Urinary bladder (tissue), 4 donors: ENCODE measurements at places on chromosomes 3 and 15.
A peak's percentile ranks its signal among the peaks of the same experiment; 100 is the strongest.

DNA sequence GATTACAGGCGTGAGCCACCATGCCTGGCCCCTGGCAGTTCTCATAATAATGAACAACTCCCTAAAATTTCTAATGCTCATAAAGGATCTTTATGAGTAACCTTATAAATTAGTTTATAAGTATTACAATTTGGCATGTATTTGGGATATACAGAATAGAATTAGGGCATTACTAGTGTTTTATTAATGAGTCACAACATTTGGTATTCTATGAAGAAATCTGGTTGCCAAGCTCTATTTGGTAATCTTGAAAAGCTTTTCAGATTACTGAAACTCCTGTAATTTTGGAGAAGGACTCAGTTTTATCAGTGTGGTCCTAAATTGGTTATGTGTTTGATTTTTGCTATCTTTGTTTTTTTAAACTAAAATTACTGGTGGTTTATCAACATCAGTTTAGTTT lies 45.8 kb downstream of the TM6SF1 start:
- no peak for DNase-seq

DNA sequence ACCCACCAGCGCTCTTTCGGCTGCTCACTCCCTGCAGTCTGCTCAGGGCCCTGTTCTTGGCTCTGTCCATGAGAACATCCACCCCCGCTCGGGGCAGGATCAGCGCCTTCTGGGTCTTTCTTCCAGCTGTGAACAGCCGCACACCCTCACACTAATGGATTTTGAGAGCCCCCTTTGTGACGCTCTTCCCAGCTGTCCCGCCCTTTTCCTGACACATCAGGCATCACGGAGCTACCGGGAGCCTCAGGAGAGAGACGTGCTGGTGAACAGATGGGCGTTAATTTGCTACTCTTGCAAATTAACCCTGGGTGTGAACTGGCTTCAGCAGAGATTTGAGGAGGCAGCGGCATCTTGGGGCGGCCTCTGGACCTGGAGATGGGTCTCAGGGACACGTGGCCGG lies 113.0 kb downstream of the TMEM266 start:
- DNase-seq: no peak

DNA sequence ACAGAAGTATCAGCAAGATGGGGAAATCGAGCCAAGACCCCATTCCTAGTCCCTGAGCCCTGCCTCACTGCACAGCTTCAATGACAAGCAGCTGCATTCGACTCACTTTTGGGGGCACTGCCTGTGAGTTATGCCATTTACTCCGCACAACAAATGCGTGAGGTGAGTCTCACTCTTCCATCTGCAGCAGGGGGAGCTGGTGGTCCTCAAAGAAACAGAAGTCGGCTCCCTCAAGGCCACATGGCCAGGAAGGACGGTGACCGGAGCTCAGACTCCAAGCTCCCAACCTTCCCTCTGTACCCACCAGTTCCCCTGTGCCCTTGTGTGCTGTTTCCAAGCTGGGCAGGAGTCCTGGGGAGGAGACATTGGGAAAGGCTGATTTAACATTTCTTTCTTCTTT lies 127.7 kb upstream of the IQSEC1 start:
- no peak for DNase-seq

- peak; percentile 15 for DNase-seq
These were observed 88.9 kb upstream of the CCNL1 start for GRCh38 chr3:157248590-157249422.

GRCh38 chr15:98503970-98504369 lies 144.4 kb upstream of the IGF1R start:
- no peak for DNase-seq

DNA sequence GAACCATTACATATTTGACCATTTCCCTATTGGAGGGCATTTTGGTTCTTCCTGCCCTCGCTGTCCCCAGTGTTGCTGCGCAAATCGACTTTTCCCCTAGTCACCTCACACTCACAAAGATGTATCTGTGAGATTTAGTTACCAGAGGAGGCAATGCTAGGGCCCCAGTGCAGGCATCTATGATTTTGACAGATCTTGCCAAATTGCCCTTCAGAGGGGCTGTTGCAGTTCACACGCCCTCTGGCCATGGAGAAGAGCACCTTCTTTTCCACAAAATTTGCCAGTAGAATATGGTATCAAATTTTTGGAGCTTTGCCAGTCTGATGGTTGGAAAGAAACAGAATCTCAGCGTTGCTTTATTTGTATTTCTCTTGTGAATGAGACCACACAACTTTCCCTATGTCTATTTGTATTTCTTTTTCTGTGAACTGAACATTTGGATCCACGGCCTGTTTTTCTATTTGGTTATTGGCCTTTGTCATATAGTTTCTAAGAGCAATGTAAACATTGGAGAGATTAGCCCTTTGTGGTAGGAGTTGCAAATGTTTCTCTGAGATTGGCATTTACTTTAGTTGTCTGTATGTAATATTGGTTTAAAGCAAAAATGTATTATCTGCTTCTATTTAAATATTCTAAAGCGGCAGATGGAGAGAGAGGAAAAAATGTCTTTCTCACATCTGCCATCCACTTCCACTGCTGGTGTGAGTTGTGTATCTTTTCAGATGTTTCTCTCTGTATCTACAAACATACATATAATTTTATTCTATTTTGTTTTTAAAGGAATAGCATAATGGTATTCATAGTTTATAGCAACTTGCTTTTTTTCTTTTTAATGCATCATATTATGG lies 66.1 kb downstream of the DNASE1L3 start:
- DNase-seq: no peak

DNA sequence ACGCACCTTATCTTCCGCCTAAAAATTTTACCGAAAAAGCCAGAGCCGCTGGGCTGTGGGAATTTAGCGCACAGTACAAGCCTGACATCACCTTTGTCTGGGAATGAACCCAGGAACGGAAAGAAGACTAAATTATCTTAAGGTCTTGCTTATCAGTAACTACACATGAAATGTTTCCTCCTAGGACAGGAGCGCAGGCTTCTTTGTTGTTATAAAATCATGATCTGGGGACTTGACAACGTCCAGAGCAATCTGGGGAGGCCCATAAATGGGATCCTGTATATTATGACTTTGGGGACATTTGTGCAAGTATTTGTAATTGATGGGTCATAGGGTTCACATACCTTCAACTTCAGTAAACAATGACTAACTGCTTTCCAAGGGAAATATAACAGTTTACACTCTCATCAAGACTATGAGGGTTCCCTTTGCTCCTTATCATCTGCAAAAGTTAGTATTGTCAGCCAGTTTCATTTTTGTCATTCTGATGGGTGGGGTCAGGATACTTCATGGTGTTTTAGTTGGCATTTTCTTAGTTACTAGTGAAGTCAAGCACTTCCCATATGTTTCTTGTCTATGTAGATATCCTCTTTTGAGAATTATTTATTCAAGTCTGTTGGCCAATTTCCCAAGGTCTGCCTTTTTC lies 213.9 kb upstream of the PFN2 start:
- DNase-seq: no peak

DNA sequence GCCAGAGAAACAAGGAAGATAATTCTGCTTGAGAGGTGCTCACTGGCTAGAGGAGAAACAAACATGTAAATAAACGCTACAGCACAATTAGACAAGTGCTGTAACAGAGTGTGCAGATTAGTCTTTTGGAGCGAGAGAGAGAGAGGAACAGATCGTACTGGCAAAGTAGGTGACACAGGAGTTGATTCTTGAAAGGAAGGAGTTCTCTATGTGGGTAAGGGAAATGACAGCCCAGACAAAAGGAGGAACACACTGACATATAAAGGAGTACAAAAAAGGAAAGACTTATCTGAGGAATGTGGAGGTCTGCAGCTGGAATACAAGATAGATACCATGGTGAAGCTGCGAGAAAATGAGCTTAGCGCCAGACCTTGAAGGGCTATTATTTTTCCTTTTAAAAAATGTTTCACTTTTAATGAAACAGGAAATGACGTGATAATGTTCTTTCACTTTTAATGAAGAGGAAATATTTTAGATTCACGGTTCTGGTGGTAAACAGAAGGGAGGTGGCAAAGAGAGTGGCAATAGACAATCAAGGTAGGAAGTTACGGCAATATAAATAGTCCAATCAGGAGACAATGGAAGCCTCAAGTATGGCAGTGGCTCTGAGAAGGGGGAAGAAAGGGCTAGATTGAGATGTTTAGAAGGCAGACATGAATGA lies 202.9 kb downstream of the VPS13C start:
- DNase-seq: no peak

- no peak for DNase-seq
These were observed 585.9 kb downstream of the UNC13C start for GRCh38 chr15:54564166-54564565.

GRCh38 chr15:79265987-79266579 lies 16.4 kb upstream of the ANKRD34C start:
- no peak for DNase-seq

GRCh38 chr3:42292009-42292408 lies 26.0 kb upstream of the CCK start:
- no peak for DNase-seq

GRCh38 chr3:58117561-58118181 lies 93.1 kb downstream of the DNASE1L3 start:
- no peak for DNase-seq

DNA sequence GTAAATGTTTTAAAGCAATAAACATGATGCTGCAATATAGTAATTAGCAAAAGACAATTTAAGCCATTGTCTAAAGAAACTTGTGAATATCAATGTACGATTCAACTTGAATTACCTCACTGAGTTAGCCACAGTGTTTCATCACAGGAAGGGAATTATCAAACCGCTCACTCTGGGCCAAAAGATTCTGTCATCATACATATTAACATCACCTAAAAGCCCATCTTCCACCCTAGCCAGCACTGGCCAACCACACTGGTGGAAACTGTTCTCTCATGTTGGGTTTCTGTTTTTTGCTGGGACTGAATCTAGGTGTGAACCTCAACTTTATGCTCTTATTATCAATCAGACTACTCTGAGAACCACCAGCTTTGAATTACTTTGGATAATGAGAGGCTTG lies 497.7 kb upstream of the THBS1 start:
- DNase-seq: no peak

DNA sequence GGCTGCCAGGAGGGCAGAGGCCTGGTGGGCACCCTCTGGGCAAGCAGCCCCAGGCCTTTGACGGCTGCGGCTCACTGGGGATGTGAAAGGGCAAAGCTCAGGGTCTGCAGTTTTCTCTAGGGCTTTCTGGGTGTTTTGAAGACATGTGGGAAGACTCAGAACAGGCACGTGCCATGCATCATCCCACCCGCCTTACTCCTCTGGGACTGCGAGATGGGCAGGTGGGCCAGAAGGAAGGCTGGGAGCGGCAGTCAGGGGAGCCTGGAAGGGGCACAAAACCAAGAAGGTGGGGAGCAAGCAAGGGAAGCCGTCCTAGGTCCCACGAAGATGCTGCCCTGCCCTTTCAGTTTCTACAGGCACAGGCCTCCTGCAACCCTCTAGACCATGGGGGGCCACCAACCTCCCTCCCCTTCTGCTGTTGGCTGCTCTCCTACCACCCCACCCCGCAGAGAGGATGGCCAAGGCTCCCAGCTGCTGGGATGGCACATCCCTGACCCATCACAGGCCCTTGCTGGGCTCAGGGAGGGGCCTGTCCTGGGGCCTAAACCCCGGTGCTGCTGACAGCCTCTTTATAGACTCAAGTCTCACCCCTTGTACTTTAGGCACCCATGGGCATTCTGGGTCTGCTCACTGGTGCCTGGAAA lies 71.8 kb upstream of the CTSH start:
- DNase-seq: no peak

DNA sequence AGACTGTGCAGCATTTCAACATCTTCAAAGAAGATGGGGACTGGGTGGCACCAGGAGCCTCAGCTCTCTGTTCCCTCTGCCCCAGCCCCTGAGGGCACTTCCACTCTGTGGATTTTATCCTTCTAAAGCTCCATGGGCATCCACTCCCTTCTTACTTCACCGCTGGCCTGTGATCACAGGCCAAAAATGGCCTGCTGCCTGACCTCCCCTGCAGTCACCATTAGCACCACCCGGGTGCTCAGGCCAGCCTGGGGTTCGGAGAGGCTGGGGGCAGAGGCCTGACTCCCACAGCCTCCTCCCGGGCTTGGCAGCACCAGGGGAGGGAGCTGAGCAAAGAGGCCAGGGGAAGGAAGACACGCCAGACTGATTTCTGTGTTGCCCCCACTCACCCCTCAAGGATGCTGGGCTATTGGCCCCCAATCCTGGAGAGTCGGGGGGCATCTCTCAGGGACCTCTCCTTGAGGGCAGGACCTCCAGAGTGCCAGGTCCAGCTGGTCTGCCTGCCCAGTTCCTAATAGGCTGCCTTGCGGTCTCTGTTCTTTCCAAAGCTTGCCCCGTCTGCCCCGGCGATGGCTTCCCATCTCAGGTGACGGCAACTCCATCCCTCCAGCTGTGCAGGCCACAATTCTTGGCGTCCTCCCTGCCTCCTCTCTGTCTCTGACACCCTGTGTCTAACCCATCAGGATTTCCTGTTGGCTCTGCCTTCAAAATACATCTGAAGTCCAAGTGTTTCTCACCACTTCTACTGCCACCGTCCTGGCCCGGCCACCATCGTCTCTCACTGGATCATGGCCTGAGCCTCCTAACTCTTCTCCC lies 67.1 kb downstream of the EXOG start:
- DNase-seq: no peak

- DNase-seq: no peak
These were observed 373.4 kb downstream of the DIPK2A start for GRCh38 chr3:144344925-144345548.

- DNase-seq: no peak
These were observed 4.9 kb downstream of the MUC4 start for GRCh38 chr3:195806916-195807231.

GRCh38 chr3:192929146-192929545 lies 11.5 kb upstream of the MB21D2 start:
- DNase-seq: no peak

DNA sequence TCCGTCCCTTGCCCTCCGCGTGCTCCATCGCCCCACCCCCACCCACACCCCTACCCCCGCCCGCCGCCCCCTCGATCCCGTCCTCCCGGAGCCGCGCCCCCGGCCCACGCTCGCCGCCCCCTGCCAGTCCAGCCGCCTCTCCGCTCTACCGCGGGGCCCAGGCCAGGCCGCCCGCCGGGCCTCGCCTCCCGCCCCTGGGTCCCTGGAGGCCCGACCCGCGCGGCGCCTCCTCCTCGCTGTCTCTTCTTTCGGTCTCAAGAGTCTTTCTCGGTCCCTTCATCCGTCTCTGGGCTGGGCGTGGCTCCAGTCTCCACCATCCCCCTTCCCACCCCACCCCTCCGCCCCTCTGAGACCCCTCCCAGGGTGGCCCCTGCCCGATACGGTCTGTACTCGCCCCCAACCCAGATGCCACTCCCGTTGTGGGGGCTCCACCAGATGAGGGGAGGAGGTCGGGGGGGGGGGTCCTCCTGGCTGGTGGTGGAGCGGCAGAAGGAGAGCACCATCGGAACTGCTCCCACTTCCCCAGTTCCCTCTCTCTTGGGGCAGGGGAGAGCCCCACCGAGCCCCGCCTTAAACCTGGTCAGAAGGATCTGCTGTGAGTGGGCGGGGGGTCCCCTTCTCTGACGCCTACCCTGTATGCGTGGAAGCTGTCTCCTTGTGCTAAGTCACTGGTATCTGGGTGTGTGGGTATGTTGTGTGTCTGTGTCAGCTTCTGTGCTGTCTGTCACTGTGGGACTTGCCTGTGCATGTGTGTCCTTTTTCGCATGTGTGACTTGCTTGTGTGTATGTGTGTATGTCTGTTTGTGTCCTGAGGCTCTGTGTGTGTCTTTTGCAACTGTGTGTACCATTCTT lies 1.0 kb downstream of the PRKCD start:
- DNase-seq: no peak

GRCh38 chr15:82108489-82109078 lies 62.8 kb upstream of the MEX3B start:
- no peak for DNase-seq
